AG09319 (cell line): ENCODE measurements at places on chromosomes 7 and 10.

DNA sequence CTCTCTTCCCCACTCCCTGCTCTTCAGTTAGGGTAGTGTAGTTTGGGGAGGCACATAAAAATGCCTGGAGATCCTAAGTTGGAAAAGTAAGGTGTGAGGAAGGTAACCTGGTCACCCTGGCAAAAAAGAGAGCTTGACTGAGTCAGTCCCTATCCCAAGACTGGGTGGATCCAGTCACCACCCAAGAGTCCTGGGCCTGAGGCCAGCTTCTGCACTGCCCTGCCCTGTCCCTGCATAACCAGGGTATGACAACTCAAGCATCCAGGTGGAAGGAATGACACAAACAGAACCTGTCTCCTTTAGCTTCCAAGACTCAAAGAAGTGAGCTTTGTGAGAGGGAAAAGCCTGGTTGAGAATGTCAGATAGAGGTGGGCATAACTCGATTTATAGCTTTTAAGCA is 26.9 kb upstream of the SORBS1 start:
- no peak for DNase-seq

DNA sequence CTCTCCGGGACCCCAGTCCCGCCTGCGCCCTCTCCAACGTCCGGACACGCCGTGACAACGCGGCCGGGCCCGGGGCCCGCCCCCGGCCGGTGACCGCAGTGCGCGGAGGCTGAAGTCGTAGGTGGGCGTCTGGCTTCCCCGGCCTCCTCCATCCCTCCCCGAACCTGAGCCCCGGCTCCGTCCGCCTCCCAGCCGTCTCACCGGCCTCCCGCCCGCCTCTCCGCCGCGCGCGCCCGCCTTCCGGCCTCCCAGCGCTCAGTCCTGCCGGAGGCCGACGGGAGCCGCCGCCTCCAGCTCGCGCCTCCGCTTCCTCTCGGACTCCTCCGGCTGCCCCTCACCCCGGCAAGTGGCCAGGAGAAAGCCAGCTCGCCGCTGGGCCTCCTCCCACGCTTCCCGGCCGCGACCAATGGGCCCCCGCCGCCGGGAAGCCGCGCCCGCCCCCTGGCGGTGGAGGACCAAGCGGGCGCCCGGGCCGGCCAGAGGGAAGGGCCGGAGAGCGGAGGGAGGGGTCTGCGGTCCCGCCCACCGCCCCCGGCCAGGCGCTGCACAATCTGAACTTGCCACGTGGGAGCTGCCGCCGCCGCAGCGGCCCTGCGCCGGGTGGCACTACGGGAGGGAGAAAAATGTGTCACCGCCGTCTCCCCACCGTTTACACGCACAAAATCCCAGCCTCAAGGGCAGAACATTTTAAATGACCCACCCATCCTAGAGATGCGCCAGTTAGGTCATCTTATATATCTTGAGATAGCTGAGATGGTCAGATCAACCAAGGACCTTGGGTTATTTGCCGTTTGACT is at the start of gene FAM3C:
TSS of gene FAM3C (minus strand) at position 348 of the 797 bp plus-strand sequence. CDS start 13,339 bp downstream, outside the sequence.
- DNase-seq: peak; percentile 73

DNA sequence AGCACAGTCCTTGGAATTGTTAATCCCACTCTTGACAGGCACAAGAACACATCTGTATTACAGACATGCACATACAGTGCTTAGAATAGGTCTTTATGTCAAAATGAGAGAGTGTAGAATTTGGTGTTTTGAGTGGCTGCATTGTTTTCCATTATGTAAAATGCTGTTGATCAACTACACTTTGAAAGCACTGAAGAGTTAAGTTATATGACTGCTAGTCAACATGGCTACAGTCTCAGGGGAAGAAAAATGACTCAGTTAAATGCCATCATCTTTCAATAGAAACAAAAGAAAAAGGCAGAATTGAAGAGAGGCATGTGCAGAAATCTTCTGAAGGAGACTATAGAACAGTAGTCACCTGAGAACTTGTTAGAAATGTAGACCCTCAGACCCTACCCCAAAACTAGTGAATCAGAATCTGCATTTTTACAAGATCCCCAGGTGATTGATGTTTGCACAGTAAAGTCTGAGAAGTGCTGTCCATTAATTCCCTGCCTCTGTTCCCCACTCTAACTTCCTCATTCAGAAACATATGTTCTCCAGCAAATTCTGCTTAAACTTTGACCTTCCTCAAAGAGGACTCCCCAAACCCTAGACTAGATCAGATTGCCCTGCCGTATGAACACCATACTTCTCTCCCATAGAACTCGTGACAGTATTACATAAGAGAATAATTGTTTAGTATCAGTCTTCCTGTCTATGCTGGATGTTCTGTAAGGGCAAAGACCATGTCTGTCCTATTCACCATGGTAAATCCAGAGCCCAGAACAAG is 16.0 kb downstream of the SND1 start:
- DNase-seq: no peak

- no peak for DNase-seq
These were observed 2.8 kb downstream of the EMX2 start for GRCh38 chr10:117545141-117546019.

DNA sequence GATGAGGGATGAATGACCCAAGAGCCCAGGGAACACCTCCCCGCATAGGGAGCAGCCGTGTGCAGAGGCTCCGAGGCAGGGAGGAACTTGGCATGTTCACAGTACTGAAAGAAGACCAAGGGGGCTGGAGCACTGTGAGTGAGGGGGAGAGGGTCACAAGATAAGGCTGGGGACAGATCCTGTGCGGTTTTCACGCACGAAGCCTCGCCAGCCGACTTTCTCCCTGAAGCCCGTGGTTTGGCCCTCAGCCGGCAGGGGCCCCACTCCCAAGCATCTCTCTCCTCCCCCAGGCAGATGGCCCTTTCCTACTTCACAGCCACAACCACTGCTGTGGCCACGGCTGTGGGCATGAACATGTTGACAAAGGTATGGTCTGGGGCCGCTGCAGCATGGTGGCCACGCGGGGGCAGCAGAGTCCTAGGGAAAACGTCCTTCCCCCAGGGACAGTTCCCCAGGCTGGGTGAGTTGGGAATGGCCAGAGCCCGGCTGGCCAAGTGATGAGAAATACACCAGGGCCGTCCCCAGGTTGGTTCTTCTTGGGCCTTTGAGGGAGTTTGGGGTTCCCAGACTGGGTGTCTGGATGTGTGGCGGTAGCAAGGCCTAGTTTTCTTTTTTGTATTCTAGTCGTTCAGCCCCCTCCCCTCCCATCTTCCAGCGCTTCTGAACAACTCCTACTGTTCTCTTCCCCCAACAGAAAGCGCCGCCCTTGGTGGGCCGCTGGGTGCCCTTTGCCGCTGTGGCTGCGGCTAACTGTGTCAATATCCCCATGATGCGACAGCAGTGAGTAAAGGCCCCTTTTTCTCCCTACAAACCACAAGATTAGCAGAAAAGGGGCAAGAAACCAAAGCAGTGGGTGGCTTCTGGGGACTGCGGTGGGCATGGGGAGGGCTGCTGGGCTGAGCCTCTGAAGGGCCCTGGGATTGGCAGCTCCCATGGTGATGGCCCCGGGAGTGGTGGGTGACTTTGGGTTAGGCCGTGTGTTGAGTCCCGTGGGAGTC is 14.4 kb upstream of the WBP1L start:
- DNase-seq: no peak

DNA sequence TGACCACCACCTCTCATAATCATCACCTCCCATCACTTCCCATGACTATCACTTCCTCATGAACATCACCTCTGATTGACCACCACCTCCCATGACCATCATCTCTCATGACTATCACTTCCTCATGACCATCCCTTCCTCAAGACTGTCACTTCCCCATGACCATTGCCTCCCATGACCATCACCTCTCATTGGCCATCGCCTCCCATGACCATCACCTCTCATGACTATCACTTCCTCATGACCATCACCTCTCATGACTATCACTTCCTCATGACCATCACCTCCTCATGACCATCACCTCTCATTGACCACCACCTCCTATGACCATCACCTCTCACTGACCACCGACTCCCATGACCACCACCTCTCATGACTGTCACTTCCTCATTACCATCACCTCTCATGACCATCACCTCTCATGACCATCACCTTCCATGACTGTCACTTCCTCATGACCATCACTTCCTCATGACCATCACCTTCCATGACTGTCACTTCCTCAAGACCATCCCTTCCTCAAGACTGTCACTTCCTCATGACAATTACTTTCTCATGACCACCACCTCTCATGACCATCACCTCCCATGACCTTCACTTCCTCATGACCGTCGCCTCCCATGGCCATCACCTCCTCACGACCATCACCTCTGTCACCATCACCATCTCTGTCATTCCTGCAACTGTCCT is 51.6 kb downstream of the PDGFA start:
- DNase-seq: no peak

- no peak for DNase-seq
These were observed 93.9 kb downstream of the LYZL2 start for GRCh38 chr10:30535677-30536076.

DNA sequence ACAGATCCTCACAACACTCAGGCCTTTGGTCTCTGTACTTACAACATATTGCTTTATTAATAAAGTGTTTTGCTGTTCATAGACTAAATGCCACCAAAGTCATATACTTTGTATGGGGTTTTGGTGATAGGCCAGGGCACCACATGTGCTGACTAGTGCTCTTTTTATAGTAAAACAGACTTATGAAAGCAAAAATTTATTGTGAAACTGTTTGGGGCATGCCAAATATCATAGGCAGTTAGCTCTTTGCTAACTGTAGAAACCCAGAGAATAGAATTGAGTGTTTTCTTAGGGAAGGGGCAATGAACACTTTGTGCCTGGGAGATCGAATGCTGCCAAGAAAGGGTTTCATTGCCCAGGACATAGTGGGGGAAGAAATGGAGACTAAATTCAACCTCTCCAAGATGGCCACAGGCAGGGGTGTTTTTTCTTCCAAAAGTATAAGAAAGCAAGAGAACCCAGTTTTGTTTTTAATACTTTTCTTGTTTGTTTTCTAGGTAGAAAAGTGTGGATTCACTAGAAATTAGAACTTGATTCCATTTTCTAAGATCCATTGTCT is 142.7 kb downstream of the TRIL start:
- no peak for DNase-seq

DNA sequence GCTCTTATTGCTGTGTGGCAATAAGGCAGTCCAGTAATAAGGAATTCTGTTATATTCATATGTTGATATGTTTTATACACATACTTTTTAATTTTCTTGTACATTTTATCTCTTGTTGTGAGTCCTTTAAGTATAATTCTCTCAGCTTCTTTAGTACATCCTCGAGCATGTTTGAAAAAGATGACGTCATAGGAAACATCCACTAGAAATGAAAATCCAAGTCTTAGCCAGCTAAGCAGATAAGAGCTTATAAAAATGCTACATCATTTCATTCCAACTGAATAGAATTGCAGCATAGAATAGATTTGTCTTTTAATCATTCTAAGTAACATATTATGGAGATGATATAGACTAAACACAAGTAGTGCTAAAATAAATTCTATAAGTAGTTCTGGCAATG is 283.7 kb upstream of the FZD1 start:
- no peak for DNase-seq

DNA sequence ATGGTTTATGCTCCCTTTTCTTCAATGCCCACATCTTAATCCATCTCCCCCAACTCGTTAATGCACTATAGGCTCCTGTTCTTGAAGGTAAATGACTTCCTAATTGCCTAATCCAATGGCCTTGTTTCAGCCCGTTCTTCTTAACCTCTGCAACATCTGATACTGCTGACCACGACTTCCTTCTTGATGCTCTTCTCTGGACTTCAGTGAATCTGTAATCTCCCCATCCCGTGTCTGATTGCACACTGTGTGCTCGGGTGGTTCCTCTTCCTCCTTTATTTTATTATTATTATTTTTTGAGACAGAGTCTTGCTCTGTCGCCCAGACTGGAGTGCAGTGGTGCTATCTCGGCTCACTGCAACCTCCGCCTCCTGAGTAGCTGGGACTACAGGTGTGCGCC is 58.9 kb downstream of the HIPK2 start:
- no peak for DNase-seq

- no peak for DNase-seq
These were observed 146.7 kb downstream of the GRM3 start for GRCh38 chr7:86790383-86790782.

DNA sequence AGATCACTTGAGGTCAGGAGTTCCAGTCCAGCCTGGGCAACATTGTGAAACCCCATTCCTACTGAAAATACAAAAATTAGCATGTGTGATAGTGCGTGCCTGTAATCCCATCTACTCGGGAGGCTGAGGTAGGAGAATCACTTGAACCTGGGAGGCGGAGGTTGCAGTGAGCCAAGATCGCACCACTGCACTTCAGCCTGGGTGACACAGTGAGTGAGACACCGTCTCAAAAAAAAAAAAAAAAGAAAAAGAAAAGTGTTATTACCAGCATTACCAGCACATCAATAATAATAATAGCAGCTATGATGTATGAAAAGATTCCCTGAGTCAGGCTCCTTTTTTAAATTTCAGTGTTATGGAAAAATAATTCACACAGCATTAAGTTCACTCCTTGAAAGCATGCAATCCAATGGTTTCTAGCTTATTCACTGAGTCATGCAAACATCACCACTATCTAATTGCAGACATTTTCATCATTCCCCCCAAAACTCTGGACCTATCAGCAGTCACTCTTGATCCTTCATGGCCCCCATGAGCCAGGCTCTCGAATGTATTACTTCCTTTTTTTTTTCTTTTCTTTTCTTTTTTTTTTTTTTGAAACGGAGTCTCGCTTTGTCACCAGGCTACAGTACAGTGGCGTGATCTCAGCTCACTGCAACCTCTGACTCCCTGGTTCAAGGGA is 228.4 kb downstream of the FANK1 start:
- no peak for DNase-seq

- no peak for DNase-seq
These were observed 86.1 kb downstream of the RABGEF1 start for GRCh38 chr7:66826649-66827048.

- no peak for DNase-seq
These were observed 134.3 kb upstream of the ASAH2 start for GRCh38 chr10:50385624-50386023.

DNA sequence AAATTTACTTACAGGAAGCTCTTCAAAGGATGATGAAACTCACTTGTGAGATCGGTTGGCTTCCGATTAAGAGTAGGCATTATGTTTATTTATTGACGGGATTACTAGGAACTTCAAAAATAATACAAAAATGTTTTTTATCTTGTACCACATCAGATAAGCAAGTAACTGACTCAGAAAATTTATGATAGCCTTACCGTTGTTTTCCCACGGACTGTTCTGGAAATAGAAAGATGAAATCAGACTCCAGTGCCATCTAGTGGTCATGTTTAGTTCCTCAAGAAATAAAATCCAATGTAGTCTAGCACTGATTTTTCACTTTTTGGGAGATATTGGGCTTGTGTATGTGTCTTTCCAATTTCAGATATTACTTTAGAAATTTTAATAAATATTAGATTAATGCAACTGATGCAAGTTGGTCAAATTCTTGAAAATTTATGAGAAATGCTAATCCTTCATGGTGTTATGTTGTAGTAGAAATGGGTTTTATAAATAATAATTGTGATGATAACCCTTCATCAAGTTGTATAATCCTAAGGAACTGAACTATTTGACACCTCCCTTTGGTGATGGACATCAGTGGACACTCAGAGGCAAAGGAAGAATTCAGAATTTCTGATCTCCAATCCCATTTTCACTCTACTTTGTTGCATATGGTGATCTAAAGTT is 168.8 kb downstream of the TMEM26 start:
- DNase-seq: no peak

GRCh38 chr7:106938803-106939202 is 73.7 kb downstream of the PIK3CG start:
- DNase-seq: no peak
